Activated T-helper 1 cell treated with anti-CD3 and anti-CD28 coated beads, Interleukin-2, amount 50 U/mL, for 16 hours (primary cell): ENCODE measurements at places on chromosomes 2 and 18.

- DNase-seq: peak; percentile 29
These were observed 682 bp downstream of the DUSP2 start for GRCh38 chr2:96144481-96145035.

GRCh38 chr18:22826726-22827125 is 106.4 kb upstream of the RBBP8 start:
- DNase-seq: no peak

DNA sequence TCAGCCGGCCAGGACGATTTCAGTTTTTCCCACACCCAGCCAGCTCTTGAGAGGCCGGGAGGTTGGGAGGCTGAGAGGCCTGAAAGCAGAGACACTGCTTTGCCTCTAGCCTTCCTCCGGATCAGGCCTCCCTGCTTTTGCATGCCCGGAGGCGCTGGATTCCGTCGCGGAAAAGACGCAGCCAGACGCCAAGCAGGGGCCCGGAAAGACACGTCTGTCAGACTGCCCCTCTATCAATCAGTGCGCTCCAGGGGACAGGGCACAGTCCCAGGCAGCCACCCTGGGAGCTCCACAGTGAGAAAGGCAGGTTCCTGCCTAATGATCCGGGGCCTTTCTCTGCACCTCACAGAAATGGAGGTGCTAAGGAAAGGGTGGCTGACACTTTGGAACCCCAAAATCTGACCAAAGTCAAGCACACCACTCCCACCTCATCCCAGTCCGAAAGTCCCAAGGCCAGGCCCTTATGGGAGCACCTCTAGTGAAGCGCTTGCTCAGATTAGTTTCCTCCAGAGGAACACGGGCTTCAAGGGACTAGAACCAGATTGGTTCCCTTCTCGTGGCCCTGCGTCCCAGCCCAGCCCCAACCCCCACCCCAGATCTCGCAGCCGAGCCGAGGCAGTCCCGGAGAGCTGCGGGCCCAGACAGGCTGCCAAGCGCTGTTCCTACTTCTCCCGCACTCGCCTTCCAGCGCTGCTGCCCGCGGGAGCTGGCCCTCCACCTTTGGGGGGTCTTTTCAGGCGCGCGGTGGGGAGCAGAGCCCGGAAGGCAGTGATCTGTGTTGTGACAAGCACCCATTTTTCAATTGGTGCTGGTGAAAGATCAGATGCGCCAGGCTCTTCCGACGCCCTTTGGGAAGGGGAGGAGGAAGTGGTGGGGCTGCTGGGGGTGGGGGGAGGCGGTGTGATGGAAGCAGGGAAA is 5.0 kb downstream of the DLX1 start:
- no peak for DNase-seq

GRCh38 chr18:22695674-22696073 is 237.5 kb upstream of the RBBP8 start:
- DNase-seq: no peak

- no peak for DNase-seq
These were observed 447 bp downstream of the TRAF3IP1 start for GRCh38 chr2:238320648-238321281.

DNA sequence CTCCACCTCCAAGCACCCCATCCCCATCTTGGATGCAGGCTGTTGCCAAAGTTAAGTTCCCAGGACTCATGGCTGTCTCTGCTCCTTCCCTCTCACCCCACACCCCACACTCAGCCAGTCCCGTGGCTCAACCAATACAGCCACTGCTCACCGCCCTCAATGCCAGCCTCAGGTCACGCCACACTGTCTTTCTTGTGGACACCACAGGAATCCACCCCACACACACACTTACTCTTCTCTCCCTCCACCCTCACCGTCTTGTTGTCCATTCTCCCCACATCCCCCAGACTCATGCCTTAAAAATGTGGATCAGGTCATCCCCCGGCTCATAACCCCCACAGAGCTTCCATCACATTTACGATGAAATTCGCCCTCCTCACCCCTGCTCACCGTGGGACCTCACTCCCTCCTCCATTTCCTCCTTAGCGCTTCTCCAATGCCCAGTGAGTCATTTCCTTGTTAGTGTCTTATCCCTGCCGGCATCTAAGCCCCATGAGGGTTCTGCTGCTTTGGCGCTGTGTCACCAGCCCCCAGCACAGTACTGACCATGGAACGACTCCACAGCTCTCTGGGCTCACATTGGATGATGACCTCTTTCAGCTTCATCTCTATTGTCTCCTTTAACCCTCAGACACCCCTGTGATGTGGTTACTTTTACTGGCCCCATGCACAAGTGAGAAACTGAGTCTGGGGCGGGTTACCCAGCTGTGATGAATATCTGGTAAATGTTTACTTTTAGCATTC is 13.8 kb downstream of the MLPH start:
- no peak for DNase-seq

DNA sequence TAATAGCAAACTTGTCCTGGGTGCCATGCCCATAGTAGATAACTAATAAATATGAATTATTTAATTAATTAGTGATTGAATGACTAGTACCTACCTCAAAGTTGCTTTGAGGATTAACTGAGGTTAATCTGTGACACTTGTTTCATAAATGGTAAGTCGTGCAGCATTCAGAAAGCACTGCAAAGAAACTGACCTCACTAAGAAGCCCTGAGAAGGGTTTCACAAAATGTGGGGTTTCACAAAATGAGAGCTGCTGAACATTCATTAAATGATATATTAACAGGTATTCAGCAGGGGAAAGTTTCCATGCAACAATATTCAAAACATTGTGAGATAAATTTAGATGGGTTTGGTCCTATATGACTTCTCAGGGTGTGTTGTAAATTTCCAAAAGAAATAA is 236.2 kb downstream of the OSR1 start:
- no peak for DNase-seq

- no peak for DNase-seq
These were observed 38.1 kb upstream of the CCBE1 start for GRCh38 chr18:59735269-59735860.

GRCh38 chr2:156903335-156903734 is 354.2 kb upstream of the GALNT5 start:
- no peak for DNase-seq

DNA sequence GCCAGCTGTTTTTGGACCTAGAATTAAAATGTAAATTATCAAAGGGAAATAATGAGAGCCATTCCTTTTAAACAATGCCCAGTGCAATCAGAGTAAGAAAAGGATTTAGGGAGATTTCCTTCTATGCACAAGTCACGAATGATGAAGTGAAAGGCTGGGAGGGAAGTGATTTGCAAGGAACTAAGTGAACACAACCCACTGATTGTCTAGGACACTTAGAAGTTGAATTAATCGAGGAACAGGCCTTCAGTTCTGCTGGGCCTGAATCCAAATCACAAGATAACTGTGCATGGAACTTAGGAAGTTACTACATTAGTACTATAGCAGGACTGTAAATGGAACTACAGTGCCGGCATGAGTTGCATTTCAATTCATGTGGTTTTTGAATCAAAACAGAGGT is 17.7 kb downstream of the MAP2 start:
- DNase-seq: no peak

DNA sequence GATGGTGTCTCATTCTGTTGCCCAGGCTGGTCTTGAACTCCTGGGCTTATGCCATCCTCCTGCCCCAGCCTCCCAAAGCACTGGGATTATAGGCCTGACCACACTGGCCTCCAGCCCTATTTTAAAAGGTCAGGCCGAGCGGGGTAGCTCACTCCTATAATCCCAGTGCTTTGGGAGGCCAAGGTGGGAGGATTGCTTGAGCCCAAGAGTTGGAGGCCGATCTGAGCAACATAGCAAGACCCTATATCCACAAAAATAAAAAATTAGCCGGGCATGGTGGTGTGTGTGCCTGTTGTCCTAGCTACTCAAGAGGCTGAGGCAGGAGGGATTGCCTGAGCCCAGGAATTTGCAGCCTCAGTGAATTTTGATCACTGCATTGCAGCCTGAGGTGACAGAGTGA is 3.9 kb downstream of the CAB39 start:
- no peak for DNase-seq

DNA sequence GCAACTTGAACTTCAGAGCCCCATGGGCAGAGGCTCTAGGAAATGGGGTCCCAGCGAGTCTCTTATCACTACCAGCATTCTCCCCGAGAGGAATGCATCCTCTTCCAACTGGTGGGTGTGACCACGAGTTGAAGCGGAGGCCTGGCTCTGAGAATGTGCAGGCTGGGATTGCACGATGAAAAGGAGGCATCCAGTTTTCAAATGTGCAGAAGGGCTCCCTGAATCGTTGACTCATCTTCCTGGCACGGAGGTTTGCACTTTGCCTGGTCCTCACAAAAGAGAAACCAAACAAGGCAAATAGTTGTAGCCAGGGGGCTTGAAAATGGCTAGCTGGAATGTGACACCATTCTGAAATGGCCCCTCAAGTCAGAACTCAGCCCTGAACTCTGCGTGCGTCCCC is 216.7 kb downstream of the GLI2 start:
- no peak for DNase-seq

GRCh38 chr2:217902379-217903141 is 100.2 kb downstream of the TNS1 start:
- no peak for DNase-seq

DNA sequence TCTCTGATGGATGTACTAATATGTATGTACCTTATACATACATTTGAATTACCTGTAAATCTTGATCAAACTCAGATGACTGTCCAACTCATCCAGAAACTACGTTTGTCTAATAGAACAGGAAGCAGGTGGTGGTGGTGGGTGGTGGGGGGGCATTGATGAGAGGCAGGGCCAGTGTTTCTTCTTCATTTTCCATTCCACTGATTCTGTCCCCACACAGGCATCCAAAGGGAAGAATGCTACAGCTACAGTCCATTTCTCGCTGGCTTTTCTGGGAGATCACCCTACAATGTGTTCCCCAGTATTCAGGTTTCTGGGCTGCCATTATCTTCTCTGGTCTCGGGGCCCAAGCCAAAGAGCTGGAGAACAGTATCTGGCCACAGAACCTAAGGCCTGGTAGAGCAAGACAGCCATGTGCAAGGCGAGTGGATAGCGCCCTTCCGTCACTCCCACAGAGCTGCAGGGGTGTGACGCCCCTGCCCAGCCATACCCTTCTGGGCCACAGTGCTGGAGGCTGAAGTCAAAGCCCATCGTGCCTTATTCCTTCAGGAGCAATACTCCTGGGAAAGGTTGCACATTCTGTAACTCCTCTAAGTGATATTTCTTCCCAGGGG is 54.5 kb downstream of the BCL11A start:
- DNase-seq: no peak

DNA sequence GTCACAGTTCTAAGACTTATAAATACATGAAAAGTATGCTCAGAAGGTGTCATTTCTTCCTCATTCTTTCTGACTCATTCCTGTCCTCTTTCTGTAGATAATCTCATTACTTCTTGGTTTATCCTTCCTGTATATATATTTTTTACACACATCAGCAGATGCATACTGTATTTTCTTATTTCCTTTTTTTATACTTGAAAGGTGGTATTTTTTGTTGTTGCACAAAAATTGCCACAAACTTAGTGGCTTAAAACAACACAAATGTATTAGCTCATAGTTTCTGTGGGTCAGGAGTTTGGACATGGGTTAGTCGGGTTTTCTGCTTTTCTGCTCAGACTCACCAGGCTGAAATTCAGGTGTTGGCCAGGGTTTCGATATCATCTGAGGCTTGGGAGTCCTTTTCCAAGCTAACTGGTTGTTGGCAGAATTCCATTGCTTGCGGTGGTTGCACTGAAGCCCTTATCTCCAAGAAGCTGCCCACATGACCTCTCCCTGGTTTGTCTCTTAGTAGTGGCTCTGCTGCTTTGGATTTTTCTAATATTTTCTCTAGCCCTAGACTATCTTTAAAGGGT is 162.6 kb downstream of the FMNL2 start:
- DNase-seq: no peak

DNA sequence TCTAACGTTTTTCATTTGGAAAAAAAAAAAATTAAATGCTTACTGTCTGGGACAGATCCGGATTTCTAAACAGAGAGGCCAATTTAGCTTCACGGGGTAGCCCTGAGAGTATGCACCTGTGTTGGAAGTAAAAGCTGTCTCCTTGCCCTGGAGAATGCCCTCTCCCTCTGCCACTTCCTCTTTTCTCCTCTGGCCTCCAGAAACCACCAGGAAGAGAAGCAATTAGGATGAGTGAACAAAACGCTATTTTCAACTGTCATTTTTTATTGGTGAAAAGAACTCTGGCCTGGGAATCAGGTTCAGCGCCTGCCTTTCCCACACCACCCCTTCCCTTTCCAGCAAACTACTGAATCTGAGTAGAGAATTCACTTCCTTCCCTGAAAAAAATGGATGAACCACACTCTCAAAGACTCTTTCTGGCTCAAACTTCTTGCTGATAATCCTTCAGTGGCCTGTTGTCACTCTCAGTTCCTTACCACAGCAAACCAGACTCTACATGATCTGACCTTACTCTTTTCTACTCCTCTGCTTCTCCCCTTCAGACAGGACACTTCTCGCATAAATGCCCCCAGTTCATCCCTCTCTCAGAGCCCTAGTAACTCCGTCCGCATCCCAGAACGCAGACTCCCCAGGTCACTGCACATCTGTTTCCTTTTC is 29.8 kb downstream of the KLF7 start:
- DNase-seq: no peak

GRCh38 chr2:166494140-166494624 is at the start of gene SCN7A:
SCN7A (minus strand) TSS chr2:166494249; CDS start chr2:166477696, 16,553 bp downstream.
- no peak for DNase-seq

DNA sequence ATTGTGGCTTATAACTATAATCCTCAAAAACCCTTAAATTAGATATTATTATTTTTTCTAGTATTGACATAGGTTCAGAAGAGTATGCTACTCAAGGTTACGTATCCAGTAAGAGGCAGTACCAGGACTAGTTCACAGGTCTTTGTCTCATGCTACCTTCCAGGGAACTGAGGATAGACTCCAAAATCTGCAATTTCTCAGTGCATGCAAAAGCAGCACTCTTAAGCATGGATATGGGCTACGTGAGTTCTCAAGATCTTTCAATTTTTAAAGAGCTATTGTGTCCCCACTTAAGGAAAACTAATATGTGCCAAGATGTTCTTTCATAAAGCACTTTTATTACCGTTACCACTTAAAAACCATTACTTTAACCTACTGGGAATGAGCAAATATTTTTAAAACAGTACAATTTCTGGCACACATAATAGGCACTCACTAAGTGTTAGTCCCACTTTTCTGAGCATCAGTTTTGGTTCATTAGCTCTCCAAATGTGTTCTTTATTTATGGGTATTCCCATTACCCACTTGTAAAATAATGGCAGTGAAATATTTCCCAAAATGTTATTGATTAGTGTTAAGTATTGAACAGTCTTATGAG is 113.8 kb upstream of the TTN start:
- DNase-seq: no peak

GRCh38 chr2:6186332-6187151 is 494.4 kb downstream of the SOX11 start:
- DNase-seq: no peak

GRCh38 chr2:238475566-238475965 is 48.8 kb downstream of the ASB1 start:
- DNase-seq: no peak
